ENCODE measurements at places on chromosomes 1 and 21.

GRCh38 chr1:164563721-164564360 lies 4.9 kb downstream of the PBX1 start:
- no peak for DNase-seq

DNA sequence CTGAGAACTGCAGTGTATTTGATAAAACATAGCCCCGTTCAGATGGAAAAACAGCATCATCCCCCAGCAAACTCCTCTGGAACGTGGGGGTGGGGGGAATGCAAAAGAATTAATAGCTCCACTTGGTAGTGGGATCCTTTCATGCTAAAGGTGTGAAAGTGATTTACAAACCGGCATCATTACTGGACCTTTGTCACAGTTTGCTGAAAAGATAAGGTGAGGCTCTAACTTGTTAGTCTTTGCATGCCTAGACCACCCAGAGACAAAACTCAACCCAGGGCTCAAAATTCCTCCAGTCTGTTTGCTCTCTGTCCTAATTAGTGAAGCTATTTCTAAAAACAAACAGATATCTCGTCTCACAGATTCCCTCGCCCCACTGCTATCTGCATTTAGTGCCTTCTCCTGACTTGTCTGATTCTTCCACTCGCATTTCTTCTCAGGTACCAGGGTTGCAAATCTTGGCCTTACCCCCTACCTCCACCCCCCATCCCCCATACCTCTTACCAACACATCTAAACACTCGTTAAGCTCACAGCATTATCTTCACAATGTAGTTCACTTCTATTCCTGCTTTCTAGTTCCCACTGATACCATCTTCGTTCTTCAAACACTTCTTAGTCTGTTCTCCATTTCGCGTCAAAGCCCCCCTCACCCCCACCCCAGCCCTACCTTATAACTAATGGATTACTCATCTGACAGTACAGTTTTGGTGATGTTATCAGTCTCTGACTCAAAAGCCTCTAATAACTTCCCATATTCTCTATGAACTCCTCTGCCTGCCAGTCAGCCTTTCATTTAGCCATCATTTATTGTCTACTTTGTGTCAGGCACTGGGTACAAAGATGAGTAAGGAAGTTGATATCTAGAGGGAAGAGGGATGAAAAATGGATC lies 11.8 kb downstream of the IER5 start:
- DNase-seq: no peak

DNA sequence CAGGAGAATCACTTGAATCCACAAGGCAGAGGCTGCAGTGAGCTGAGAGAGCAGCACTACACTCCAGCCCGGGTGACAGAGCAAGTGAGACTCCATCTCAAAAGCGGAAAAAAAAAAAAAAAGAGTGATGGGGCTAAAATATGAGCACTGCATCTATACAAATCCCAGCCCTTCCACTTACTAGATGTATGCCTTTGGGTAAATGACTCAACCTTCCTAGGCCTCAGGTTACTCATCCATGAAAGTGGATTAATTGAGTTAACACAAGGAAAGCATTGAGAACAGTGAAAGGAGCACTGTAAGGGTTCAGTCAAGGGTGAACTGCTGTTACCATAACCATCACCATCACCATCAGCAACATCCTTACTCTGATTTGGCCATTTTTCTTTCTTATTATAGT lies 226.4 kb upstream of the C8B start:
- DNase-seq: no peak

- DNase-seq: no peak
These were observed 23.4 kb downstream of the RHBG start for GRCh38 chr1:156392452-156392853.

- DNase-seq: no peak
These were observed 19.5 kb downstream of the MAP3K7CL start for GRCh38 chr21:29149808-29150425.

GRCh38 chr1:155931332-155932038 lies 2.7 kb downstream of the KHDC4 start:
- DNase-seq: no peak

GRCh38 chr1:22576150-22576544 lies 12.9 kb downstream of the EPHA8 start:
- no peak for DNase-seq

DNA sequence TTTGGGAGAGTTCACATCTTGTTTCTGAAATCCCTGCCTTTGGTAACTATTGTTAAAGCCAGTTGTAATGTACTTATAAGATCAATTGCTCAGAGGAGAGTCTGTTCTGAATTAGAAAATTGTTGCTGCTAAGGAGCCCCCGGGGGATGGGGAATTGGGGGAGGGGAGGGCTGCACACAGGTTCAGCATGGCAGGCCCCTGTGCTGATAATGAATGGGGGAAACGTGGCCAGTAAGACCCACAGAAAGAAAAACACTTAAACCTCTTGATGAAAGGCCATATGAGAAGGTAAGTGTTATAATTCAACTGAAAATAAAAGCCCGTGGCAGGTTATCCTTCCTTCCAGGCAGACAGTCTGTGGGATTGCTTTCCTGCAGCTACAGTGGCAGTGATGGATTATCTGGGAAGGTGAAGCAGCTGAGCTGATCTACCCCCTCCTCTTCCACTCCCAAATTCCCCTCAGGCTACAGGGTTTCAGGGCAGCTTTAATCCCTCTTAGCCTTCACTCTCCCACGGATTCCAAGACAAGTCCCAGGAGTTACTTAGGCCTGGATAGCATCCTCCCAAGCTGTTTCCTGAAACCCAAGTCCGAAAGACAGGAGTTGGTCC lies 398.8 kb downstream of the TBX15 start:
- no peak for DNase-seq

DNA sequence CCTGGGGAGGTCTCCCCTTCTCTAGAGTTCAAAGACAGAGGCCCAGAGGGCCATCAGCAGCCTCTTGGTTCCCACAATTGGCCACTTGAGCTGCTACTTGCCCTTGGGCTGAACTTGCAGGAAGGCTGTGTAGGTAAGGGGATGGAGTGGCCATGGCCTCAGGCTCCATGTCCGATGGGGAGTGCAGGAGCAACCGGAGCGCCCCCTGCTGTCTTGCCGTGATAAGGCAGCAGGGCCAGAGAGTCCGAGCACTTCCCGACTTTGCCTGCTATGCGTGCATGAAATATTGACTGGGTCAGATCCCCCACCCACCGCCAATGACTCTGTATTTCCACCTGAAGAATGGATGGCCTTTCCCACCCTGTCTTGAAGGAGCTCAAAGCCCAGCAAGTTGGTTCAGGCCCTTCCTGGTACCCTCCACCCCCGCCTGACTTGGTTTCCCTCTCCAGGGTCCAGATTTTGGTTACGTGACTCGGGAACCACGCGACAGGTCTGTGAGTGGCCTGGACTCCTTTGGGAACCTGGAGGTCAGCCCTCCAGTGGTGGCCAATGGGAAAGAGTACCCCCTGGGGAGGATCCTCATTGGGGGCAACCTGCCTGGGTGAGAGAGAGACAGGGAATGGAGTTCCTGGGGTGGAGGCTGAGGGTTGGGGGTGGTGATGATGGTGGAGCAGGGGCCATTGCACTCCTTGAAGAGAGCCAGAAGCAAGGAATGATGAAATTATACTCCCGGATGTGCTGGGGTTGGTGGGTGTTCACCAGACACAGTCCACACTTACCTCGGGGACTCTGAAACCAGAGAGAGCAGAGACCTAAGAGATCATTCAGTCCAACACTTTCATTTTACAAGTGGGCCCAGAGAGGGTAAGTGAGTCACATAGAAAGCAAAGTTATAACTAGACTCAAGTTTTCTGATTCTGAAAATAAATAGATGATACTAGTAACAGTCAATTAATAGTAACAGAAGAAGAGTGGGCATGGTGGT lies 25.6 kb downstream of the PADI3 start:
- DNase-seq: no peak

DNA sequence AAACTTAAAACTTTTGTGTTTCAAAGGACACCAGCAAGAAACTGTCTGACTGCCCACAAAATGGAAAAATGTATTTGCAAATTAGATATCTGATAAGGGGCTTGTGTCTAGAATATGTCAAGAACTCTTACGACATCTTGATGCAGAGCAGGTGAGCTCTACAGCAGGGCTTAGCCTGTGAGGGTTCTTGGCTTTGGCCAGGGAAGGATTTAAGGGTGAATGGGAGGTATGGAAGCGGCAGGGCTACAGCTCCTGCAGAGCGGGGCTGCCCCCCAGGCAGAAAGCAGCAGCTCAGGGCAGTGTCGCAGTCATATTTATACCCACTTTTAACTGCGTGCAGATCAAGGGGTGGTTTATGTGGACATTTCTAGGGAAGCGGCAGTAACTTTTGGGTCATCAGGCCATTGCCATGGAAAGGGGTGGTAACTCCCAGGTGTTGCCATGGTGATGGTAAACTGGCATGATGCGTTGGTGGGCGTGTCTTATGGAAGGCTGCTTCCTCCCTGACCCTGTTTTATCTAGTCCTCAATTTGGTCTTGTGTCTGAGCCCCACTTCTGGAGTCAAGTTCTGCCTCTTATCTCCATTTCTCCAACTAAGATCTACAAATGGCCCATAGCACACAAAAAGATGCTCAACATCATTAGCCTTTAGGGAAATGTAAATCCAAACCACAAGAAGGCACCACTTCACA lies 23.2 kb downstream of the MORN1 start:
- DNase-seq: no peak

DNA sequence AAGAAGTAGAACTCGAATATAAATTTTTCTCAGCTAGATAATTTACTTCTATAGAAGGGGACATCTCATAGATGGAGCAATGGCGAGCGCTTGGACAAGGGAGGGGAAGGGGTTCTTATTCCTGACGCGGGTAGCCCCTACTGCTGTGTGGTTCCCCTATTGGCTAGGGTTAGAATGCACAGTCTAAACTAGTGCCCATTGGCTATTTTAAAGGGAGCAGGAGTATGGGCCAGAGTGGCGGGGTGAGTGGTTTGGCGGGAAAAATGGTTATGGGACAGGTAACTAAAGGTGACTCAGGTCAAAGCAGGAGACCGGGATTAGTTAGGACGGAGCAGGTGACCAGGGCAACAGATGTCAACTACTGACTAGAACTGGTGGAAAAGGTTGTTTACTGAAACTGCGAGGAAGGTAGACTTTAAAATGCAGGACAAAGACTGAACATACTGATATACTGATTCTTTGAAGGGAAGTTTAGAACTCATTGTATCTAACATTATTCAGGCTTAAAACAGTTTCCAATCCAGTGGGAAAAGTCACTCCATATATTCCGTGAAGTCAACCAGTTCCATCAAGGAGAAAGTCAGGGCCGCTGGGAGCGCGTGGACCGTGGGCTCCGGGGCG lies 940 bp upstream of the ATAD3A start:
- no peak for DNase-seq

- no peak for DNase-seq
These were observed 8.9 kb upstream of the CD55 start for GRCh38 chr1:207312604-207312920.
